ENCODE measurements at places on chromosomes 5 and 9.

GRCh38 chr9:105967248-105967647, 272.9 kb downstream of the TMEM38B start:
- DNase-seq = no peak

DNA sequence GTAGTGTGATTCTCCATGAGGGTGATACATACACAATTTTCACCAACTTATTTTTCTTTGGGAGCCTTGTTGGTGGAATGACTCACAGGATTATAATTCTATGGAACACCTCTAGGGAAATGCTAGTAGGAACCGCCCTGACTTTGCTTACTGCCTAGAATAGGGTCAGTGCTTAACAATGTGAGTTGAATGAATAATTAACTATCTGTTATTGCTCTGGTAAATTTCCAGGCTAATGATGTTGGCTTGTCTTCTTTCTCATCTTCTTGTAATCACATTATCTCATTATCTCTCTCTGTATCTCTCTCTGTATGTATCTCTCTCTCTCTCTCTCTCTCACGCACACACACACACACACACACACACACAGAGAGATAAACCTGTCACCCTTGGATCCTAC, 291.1 kb downstream of the TRIM32 start:
- no peak for DNase-seq

DNA sequence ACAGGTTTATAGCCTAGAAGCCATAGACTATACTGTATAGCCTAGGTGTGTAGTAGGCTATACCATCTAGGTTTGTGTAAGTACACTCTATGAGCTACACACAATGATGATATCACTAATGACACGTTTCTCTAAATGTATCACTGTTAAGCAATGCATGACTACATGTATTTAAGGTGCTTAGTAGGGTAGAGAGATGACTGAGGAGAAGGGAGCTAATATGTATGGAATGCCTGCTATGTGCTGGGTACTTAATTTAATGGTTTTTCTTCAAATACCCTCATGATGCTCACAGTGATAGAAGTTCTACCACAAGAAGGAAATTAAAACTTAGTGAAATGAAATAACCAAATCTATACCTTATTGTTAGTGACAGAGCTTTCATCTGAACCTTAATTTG, 1785.5 kb downstream of the EFNA5 start:
- DNase-seq = no peak

DNA sequence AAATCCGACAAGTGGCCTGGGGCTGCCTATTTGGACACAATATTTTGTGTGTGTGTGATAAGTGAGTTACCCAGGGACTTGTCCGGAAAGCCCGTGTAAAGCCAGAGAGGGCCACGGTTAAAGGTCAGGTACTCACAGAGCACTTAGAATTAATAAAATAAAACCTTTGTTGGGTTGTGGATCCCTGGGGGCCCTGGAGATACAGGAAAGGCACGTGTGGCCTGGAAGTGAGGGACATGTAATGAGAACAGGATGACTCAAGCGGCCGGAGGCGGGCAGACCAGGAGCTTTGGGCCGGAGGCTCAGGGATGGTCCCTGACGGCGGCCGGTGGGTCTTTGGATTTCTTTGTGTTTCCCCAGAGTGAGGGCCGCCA, 1.0 kb downstream of the DMRT2 start:
- no peak for DNase-seq

GRCh38 chr5:103021314-103021713, 98.6 kb downstream of the GIN1 start:
- DNase-seq = no peak

- no peak for DNase-seq
Observed at GRCh38 chr5:72841756-72842535, 25.5 kb downstream of the TNPO1 start.
